CD8-positive, alpha-beta memory T cell (primary cell): ENCODE measurements at places on chromosomes 16 and 17. TPM values are rescaled to one million over a fixed set of nuclear protein-coding genes. Genes with fewer than 3 reads are reported as not detected.

The MT1A gene
- total RNA-seq, result 0.71 TPM

The HAP1 gene
- total RNA-seq, result 0.13 TPM

The ADORA2B gene
- total RNA-seq, result 0.88 TPM

The TMED6 gene
- 0.80 TPM for total RNA-seq

The STXBP4 gene
- total RNA-seq, result 6.9 TPM

The PPL gene
- total RNA-seq, result not detected

DNA sequence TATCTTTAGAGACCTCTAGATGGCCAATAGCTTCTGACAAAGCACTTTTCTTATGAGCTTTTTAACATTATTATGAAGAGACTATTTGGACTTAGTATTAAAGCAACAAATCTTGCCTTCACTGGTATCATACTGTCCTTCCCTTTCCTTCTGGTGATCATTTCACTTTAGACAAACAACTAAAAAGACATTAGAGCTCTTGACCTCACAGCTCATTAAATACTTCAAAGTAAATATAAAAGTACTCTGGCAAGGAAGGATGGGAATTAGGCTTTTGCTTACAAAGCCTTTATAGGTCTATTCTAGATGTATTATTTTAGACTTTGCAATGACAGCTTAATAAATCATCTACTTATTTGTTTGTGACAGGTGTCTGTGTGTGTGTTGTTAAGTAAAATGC is 11.1 kb downstream of the STXBP4 start:
- no peak overlapping the region for H3K27ac ChIP-seq
- no peaks in the 10 kb centered on the region for H3K36me3 ChIP-seq
- no peaks in the 10 kb centered on the region for H3K4me1 ChIP-seq

DNA sequence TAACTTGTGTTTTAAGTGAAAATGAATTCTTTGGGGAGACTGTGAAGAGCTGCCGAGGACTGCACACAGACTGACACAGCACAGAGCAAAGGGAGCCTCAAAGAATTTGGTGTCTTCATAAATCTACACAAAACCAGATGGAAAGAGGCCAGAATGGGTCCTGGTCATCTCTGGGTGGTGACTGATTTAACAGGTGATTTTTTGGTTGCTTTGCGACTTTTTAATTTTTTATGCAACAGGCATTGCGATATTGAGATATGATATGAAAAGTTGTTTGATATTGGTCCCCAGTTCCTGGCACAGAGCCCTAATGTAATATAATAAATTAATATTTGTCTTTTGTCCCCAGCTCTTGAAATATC is 12.6 kb upstream of the EIF1 start:
- H3K27ac ChIP-seq, result no peak overlapping the region
- peaks cover 16% of the 10 kb centered on the region for H3K4me1 ChIP-seq
- H3K4me3 ChIP-seq, result no peak overlapping the region
- no peak for DNase-seq

DNA sequence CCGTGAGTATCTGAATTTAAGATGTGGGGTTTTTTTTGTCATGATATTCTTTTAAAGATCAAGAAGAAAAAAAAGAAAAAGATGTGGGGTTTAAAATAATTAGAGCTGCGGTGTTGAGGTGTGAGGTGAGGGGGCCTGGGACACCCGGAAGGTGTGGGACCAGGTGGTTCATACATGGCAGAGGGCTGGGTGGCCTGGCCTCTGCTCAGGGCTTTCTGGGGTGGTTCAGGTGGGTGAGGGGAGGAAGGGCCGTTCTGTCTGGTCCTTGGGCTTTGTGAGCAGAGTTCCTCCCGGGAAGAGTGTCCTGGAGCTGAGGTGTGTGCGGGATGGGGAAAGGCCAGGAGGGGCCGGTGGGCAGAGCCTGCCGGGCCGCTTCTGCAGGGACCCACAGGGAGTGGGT is 5.0 kb downstream of the PRSS27 start:
- H3K4me3 ChIP-seq, result no peak overlapping the region
- no peaks in the 10 kb centered on the region for H3K27me3 ChIP-seq
- H3K36me3 ChIP-seq, result no peaks in the 10 kb centered on the region
- no peak for DNase-seq

DNA sequence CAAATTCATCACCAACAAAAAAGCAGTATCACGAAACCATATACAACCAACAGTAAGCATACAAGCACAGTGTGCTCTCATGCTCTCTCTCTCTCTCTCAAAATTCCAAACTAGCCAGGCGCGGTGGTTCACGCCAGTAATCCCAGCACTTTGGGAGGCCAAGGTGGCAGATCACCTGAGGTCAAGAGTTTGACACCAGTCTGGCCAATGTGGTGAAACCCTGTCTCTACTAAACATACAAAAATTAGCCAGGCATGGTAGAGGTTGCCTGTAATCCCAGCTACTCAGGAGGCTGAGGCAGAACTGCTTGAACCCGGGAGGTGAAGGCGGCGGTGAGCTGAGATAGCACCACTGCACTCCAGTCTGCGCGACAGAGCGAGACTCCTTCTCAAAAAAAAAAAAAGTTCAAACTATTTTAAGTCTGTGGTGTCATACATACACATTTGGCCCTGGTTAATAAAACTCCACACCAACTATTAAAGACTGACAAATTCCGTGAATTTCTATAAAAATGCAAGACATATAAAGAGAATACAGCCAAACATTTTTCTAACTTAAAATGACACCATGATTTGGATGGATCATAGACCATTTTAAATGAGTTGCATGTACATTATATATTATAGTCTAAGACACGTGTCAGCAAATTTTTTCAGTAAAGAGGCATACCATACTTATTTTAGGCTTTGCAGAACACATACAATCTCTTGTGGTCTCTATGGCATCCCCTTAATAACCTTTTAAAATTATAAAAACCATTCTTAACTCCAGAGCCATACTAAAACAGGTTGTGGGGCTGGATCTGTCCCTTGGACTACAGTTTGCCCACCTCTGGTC is 30.9 kb downstream of the GLG1 start:
- H3K27ac ChIP-seq, result no peak overlapping the region
- H3K4me3 ChIP-seq, result no peak overlapping the region
- no peak for DNase-seq
- no peaks in the 10 kb centered on the region for H3K27me3 ChIP-seq
- H3K36me3 ChIP-seq, result no peaks in the 10 kb centered on the region

- peak; percentile 82 for DNase-seq
Measured at GRCh38 chr16:28192806-28193529, 18.8 kb downstream of the XPO6 start.

DNA sequence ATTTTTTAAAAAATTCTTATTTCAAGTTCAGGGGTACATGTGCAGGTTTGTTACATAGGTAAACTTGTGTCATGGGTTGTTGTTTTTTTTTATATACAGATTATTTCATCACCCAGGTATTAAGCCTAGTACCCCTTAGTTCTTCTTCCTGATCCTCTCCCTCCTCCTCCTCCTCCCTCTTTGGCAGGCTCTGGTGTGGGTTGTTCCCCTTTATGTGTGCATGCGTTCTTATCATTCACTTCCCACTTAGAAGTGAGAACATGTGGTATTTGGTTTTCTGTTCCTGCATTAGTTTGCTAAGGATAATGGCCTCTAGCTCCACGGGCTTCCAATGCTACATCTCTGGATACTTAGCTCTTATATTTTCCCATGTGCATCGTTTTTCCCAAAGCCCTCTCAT is 404.4 kb downstream of the HAPSTR1 start:
- no peaks in the 10 kb centered on the region for H3K4me1 ChIP-seq
- H3K4me3 ChIP-seq, result no peak overlapping the region
- no peak overlapping the region for H3K27ac ChIP-seq
- no peaks in the 10 kb centered on the region for H3K36me3 ChIP-seq
- DNase-seq, result no peak

DNA sequence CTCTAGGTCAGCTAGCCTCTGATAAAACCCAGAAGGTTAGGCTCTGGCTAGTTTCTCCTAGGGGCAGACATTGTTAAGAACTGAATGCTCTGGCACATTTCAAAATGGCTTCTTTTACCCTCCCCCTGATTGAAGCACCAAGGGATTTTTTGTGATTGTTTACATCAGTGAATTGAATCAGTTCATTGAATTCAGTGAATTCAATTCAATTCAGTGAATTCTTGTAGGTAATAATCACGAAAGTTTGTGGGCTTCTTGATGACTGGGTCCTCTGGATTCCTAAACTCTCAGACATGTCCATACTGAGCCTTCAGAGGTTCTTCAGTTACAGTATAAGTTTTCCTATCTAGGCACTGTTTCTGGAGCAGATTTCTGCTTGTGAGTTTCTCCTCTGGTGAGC is 135.2 kb upstream of the ELAC2 start:
- H3K4me1 ChIP-seq, result no peaks in the 10 kb centered on the region
- H3K27me3 ChIP-seq, result no peaks in the 10 kb centered on the region
- no peak overlapping the region for H3K4me3 ChIP-seq
- H3K27ac ChIP-seq, result no peak overlapping the region
- H3K36me3 ChIP-seq, result no peaks in the 10 kb centered on the region

GRCh38 chr16:68272507-68273209 is 8.3 kb downstream of the SLC7A6 start:
- peak; percentile 73 for DNase-seq
- H3K4me1 ChIP-seq, result peaks cover 94% of the 10 kb centered on the region
- no peaks in the 10 kb centered on the region for H3K27me3 ChIP-seq
- peaks cover 24% of the 10 kb centered on the region for H3K36me3 ChIP-seq
- H3K4me3 ChIP-seq, result peak overlapping the region; percentile 7
- H3K27ac ChIP-seq, result no peak overlapping the region

DNA sequence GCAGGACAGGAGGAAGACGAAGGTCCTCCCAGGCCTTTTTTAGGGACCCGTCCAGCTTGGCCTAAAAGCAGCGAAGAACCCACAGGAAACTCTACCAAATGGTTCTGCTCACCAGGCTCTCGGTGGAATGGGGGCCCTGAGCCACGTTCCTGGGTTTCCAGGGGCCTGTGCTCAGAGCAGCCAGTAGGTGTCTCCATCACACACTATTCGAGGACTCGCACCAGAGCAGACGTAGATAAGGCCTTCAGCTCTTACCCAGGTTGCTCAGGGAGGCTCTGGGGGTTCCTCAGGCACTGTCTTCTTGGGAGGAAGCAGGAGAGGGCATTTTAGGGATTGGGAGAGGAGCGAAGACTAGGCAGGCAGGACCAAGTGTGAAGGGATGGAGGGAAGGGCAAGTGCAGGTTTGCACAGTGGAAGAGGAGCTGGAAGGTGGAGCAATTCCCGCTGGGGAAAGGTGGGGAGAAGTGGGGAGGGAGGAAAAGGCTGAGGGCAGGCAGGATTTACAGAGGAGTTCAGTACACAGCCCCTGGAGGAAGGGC is 157.1 kb downstream of the RGS9 start:
- H3K27me3 ChIP-seq, result no peaks in the 10 kb centered on the region
- H3K4me1 ChIP-seq, result no peaks in the 10 kb centered on the region
- peak; percentile 65 for DNase-seq
- H3K36me3 ChIP-seq, result no peaks in the 10 kb centered on the region
- no peak overlapping the region for H3K27ac ChIP-seq

DNA sequence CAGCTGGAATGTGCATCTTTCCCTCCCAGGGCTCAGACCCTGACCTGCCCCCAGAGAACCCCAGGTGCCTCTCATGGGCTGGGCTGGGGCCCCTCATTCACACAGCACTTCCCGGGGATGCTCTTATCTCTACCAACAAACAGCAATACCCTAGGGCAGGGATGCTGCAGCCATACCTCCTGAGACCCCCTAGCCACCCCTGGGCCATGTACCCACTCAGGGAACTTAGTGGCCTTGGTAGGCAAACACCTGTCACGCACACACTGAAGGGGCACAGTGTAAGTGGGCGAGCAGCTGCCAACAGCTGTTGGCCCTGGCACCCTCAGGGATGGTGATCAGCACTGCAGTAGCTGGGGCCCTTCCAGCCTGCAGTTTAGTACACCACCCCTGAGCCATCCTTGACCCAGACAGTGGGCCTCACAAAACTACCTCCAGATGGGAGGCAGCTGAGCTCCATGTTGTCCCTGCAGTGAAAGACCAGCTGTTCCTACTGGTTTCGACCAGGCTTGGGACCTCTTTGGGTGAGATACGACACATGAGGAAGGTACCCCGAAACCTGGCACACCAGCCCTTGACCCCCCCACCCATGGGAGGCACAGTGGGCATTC is 1723.6 kb downstream of the TP53TG3F start:
- H3K27me3 ChIP-seq, result no peaks in the 10 kb centered on the region
- DNase-seq, result no peak
- H3K36me3 ChIP-seq, result no peaks in the 10 kb centered on the region
- H3K27ac ChIP-seq, result no peak overlapping the region
- no peak overlapping the region for H3K4me3 ChIP-seq

GRCh38 chr17:37828651-37829124 is 83.8 kb upstream of the HNF1B start:
- H3K4me3 ChIP-seq, result no peak overlapping the region
- H3K27ac ChIP-seq, result no peak overlapping the region
- no peak for DNase-seq
- H3K27me3 ChIP-seq, result no peaks in the 10 kb centered on the region

GRCh38 chr17:17098551-17099179 is 56.4 kb downstream of the MPRIP start:
- H3K4me1 ChIP-seq, result no peaks in the 10 kb centered on the region
- H3K36me3 ChIP-seq, result no peaks in the 10 kb centered on the region
- no peak for DNase-seq
- H3K27me3 ChIP-seq, result no peaks in the 10 kb centered on the region
- no peak overlapping the region for H3K27ac ChIP-seq

- no peaks in the 10 kb centered on the region for H3K36me3 ChIP-seq
- no peak overlapping the region for H3K27ac ChIP-seq
- H3K4me1 ChIP-seq, result no peaks in the 10 kb centered on the region
- no peak overlapping the region for H3K4me3 ChIP-seq
Measured at GRCh38 chr16:51524555-51525373, 373.7 kb upstream of the SALL1 start.

DNA sequence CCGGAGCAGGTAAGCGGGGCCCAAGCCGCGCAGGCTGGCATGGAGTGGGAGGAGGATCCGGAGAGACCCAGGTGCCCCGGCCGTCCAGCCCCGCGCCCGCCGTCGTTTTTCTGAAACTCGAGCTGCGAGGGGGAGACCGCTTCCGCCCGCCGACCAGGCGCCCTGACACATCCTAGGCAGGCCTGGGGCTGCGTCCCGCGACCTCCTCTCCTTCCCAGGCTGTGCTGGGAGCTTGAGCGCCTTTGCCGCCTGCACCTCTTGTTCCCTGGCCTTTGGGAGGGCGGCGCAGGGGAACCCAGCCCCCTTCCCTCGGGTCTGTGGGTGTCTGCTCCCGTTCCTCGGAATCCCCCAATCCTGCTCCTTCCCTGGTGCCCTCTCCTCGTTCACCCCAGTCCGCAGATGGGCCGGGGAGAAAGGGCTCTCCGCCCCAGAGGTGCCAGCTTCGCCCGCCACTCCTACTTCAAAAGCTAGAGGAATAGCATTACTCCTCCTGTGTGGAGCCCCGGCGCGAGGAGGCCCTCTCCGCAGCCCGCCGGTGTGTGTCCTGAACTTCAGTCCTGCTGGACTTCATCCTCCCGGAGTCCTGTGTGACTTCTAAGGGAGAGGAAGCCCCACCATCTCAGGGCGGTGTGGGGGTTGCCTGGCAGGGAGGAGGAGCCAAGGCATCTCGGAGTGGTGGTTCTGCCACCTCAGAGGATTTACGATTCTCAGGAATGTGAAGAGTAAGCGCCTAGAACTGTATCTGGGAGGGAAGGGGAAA is 1.0 kb downstream of the NHERF1 start:
- peak overlapping the region; percentile 76 for H3K27ac ChIP-seq
- H3K36me3 ChIP-seq, result peaks cover 12% of the 10 kb centered on the region
- peak; percentile 48 for DNase-seq
- H3K4me3 ChIP-seq, result peak overlapping the region; percentile 95
- H3K4me1 ChIP-seq, result peaks cover 72% of the 10 kb centered on the region

GRCh38 chr16:6059671-6060070 is 962.1 kb upstream of the EEF2KMT start:
- no peak for DNase-seq
- no peaks in the 10 kb centered on the region for H3K36me3 ChIP-seq
- no peak overlapping the region for H3K27ac ChIP-seq
- no peaks in the 10 kb centered on the region for H3K4me1 ChIP-seq
- no peaks in the 10 kb centered on the region for H3K27me3 ChIP-seq
- H3K4me3 ChIP-seq, result no peak overlapping the region

- DNase-seq, result no peak
- peaks cover 17% of the 10 kb centered on the region for H3K4me1 ChIP-seq
- H3K36me3 ChIP-seq, result no peaks in the 10 kb centered on the region
- peak overlapping the region; percentile 24 for H3K27ac ChIP-seq
Measured at GRCh38 chr16:57479976-57480753, 6.1 kb downstream of the DOK4 start.
